Activated naive CD8-positive, alpha-beta T cell treated with anti-CD3 and anti-CD28 coated beads, Interleukin-2, amount 10 ng/mL, durations not matched to agents 7 days and 5 days (primary cell): ENCODE measurements at places on chromosomes 7 and 10. TPM values are rescaled to one million over a fixed set of nuclear protein-coding genes. Genes with fewer than 3 reads are reported as not detected.

GRCh38 chr7:131781-132482 lies 60.4 kb upstream of the FAM20C start:
- no peak for DNase-seq
- no peak overlapping the region for H3K27ac ChIP-seq
- H3K4me3 ChIP-seq: no peak overlapping the region
- H3K36me3 ChIP-seq: no peaks in the 10 kb centered on the region
- no peaks in the 10 kb centered on the region for H3K4me1 ChIP-seq

DNA sequence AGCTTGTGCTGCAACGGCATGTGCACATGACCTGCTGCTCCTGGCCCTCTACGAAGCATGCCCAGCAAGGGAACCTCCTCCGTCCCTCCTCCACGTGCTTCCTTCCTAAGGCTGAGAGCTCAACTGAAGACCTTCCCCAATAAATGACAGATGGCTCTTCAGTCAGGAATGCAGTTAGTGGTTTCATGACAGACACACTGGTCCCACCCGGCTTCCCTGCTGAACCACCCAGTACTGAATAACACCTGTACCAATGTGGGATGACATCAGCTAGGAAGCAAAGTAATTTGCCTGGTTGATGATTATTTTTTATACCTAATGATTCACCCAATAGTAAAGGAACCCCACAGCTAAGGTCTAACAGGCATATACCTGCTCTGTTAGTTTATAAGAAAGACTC lies 69.1 kb downstream of the SCRN1 start:
- H3K36me3 ChIP-seq: no peaks in the 10 kb centered on the region
- no peak overlapping the region for H3K4me3 ChIP-seq
- peaks cover 2% of the 10 kb centered on the region for H3K27me3 ChIP-seq
- no peaks in the 10 kb centered on the region for H3K4me1 ChIP-seq
- no peak overlapping the region for H3K27ac ChIP-seq
- no peak for DNase-seq

GRCh38 chr10:43861966-43862751 lies 213.5 kb upstream of the ZNF32 start:
- H3K36me3 ChIP-seq: peaks cover 2% of the 10 kb centered on the region
- no peak overlapping the region for H3K4me3 ChIP-seq
- no peak for DNase-seq
- no peak overlapping the region for H3K27ac ChIP-seq
- peaks cover 8% of the 10 kb centered on the region for H3K4me1 ChIP-seq

DNA sequence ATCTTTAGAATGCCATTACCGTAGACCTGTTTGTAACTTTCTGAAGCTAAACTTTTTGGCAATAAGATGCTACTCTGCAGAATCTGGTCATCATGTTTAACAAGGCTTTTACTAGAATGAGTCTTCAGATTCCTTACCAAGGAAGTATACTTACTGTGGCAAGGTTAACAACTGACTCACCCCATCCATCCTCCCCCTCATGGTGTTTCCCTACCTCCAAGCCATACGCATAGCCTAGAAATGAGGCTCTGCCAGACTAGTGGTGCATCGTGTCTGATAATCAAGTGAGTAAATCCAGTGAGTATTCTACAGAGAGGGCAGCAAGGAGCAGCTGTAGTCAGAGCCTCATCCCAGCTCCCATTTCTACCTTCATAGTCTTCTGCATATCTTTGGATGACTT lies 223.6 kb downstream of the IPMK start:
- H3K27ac ChIP-seq: no peak overlapping the region
- H3K36me3 ChIP-seq: no peaks in the 10 kb centered on the region
- H3K4me1 ChIP-seq: no peaks in the 10 kb centered on the region
- no peaks in the 10 kb centered on the region for H3K27me3 ChIP-seq

DNA sequence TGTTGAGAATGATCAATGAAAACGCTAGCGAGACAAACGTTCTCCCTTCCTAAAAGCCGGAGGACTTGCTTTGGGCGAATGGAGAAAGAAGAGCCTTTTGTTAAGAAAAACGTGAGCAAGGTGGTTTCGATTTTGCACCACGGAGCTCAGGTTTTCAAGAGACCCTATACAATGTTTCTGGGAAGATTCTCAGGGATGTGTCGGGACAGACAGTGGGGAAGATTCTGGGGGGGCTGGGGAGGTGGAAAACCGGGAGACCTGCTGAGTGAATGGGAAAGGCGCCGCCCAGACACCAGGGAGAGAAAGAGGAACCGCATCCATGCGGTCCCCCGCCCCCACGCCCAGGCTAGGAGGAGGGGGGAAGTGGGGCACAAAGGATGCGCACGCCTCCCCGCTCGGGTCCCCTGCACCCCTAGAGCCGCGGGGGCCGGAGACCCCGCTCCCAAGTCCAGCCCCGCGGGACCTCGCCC lies 745 bp downstream of the YWHAG start:
- no peak for DNase-seq
- peaks cover 31% of the 10 kb centered on the region for H3K4me1 ChIP-seq
- no peaks in the 10 kb centered on the region for H3K27me3 ChIP-seq

DNA sequence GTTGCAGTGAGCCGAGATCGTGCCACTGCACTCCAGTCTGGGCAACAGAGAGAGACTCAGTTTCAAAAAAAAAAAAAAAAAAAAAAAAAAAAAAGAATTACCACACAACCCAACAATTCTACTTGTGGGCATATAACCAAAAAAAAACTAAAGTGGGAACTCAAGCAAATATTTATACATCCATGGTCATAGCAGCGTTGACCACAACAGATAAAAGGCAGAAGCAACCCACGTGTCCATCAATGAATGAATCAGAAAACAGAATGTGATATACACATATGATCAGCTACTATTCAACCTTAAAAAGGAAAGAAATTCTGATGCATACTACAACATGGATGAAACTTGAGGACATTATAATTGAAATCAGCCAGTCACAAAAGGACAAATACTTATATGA lies 179.3 kb upstream of the NEBL start:
- DNase-seq: no peak
- no peak overlapping the region for H3K4me3 ChIP-seq
- no peak overlapping the region for H3K27ac ChIP-seq

GRCh38 chr10:45555795-45556194 lies 116.8 kb downstream of the ZFAND4 start:
- H3K4me3 ChIP-seq: no peak overlapping the region
- no peak for DNase-seq
- H3K27me3 ChIP-seq: no peaks in the 10 kb centered on the region
- H3K36me3 ChIP-seq: peaks cover 28% of the 10 kb centered on the region

The RPP38 gene
- total RNA-seq: 14.6 TPM
